Activated CD4-positive, alpha-beta memory T cell treated with anti-CD3 and anti-CD28 coated beads for 36 hours (primary cell): ENCODE measurements at places on chromosomes 7 and 10. TPM values are rescaled to one million over a fixed set of nuclear protein-coding genes. Genes with fewer than 3 reads are reported as not detected.

GRCh38 chr7:38393874-38394273 is 120.4 kb upstream of the TARP start:
- H3K36me3 ChIP-seq: no peaks in the 10 kb centered on the region
- H3K4me3 ChIP-seq: no peak overlapping the region
- no peak overlapping the region for H3K27ac ChIP-seq
- H3K4me1 ChIP-seq: no peaks in the 10 kb centered on the region
- H3K27me3 ChIP-seq: peaks cover 2% of the 10 kb centered on the region

GRCh38 chr10:35884657-35885071 is 242.6 kb upstream of the FZD8 start:
- no peak for DNase-seq
- H3K4me3 ChIP-seq: no peak overlapping the region
- H3K4me1 ChIP-seq: no peaks in the 10 kb centered on the region
- H3K27ac ChIP-seq: no peak overlapping the region

- no peaks in the 10 kb centered on the region for H3K27me3 ChIP-seq
- H3K27ac ChIP-seq: no peak overlapping the region
- DNase-seq: no peak
- no peaks in the 10 kb centered on the region for H3K4me1 ChIP-seq
Observed at GRCh38 chr7:2081526-2082135, 151.1 kb downstream of the MAD1L1 start.

GRCh38 chr7:27166531-27167505 is 1.5 kb upstream of the HOXA9 start:
- peak overlapping the region; percentile 47 for H3K4me3 ChIP-seq
- H3K4me1 ChIP-seq: peaks cover 27% of the 10 kb centered on the region
- DNase-seq: no peak
- H3K36me3 ChIP-seq: peaks cover 3% of the 10 kb centered on the region
- H3K27ac ChIP-seq: peak overlapping the region; percentile 16
- peaks cover 79% of the 10 kb centered on the region for H3K27me3 ChIP-seq

DNA sequence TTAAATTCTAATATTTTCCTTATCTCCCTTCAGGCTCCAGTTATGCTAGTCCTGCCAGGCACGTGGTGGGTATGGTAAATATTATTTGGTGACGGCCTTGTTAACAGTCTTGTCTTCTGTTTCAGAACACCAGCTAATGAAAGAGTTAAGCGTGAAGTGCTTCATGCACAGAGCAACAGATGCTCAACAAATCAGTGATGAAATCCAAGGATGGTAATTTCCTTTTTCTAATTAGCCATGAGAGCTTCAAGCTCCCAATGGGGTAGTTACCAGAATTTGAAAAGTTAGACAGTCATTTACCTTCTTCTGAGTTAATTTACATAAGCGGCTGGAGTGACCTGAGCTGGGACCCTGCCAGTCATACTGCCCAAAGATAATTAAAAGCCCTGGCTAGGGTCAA is 1.9 kb upstream of the OTUD1 start:
- H3K4me1 ChIP-seq: peaks cover 15% of the 10 kb centered on the region
- no peak overlapping the region for H3K4me3 ChIP-seq
- no peak overlapping the region for H3K27ac ChIP-seq
- H3K27me3 ChIP-seq: no peaks in the 10 kb centered on the region
- peaks cover 5% of the 10 kb centered on the region for H3K36me3 ChIP-seq

Gene UNCX
- total RNA-seq: not detected

DNA sequence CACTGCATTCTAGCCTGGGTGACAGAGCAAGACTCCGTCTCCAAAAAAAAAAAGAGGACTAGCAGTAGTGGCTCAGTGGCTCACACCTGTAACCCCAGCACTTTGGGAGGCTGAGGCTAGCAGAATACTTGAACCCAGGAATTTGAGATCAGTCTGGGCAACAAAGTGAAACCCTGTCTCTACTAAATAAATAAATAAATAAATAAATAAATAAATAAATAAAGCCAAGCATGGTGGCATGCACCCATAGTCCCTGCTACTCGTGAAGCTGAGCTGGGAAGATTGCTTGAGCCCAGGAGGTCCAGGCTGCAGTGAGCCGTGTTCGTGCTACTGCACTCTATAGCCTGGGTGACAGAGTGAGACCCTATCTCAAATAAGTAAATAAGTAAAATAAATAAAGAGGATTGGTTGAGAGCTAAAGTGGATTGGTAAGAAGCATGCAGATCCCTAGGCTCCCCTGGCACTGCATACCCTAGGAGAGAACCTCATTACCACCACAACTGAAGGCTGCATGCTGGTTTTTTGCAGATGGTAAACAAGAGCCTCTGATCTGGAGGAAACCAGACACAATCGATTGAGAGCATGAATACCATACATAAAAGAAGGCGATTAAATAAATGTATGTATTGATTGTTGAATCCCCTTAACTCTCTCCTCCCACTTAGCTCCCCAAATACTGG is 163.2 kb downstream of the REEP3 start:
- H3K36me3 ChIP-seq: no peaks in the 10 kb centered on the region
- peaks cover 4% of the 10 kb centered on the region for H3K27me3 ChIP-seq
- H3K4me3 ChIP-seq: no peak overlapping the region
- peaks cover 14% of the 10 kb centered on the region for H3K4me1 ChIP-seq
- no peak for DNase-seq

DNA sequence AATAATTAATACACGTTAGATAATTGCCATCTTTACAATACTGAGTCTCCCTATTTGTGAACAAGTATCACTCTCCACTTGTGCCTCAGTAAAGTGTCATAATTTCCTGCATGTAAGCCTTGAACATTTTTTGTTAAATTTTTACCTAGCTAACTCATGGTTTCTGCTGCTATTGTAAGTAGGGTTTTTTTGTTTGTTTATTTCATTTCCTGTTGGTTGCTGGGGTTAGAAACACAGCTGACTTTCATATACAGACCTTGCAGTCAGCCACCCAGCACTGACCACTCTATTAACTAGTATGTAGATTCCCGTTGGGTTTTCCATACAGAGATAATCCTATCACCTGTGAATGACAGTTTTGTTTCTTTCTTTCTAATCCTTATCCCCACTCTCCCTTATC is 133.3 kb downstream of the MPP7 start:
- H3K4me1 ChIP-seq: peaks cover 15% of the 10 kb centered on the region
- H3K36me3 ChIP-seq: no peaks in the 10 kb centered on the region
- no peaks in the 10 kb centered on the region for H3K27me3 ChIP-seq
- H3K4me3 ChIP-seq: no peak overlapping the region

Gene SH2B2
- total RNA-seq: 3.8 TPM

- no peak overlapping the region for H3K27ac ChIP-seq
- DNase-seq: no peak
- H3K36me3 ChIP-seq: peaks cover 29% of the 10 kb centered on the region
Observed at GRCh38 chr7:127895814-127896280, 135.4 kb downstream of the LRRC4 start.
